ENCODE measurements at places on chromosomes 3 and 15. TPM values are rescaled to one million over a fixed set of nuclear protein-coding genes. Genes with fewer than 3 reads are reported as not detected.
A peak's percentile ranks its signal among the peaks of the same experiment; 100 is the strongest.

- no peak for DNase-seq
These were observed 331.7 kb downstream of the RBMS3 start for GRCh38 chr3:29612536-29612935.

SMAD6 gene
- 24.2 TPM for polyA plus RNA-seq

SEMA5B gene
- polyA plus RNA-seq: 0.65 TPM

DNA sequence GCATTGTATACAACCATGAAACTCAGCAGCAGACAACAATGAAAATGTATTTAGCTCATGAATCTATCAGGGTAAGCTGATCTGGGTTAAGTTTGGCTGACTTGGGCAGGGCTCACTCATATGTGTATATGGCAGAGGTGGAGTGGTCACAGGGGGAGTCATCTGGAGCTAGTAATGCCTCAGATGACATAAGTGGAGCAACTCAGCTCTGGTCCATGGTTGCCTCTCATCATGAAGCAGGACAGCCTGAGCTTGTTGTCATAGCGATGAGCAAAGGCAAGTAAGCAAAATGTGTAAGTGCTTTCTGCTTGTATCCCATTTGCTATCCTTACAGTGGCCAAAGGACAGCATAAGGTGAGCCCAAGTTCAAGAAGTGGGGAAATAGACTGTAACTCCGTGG is 64.5 kb downstream of the ALCAM start:
- no peak for DNase-seq

DNA sequence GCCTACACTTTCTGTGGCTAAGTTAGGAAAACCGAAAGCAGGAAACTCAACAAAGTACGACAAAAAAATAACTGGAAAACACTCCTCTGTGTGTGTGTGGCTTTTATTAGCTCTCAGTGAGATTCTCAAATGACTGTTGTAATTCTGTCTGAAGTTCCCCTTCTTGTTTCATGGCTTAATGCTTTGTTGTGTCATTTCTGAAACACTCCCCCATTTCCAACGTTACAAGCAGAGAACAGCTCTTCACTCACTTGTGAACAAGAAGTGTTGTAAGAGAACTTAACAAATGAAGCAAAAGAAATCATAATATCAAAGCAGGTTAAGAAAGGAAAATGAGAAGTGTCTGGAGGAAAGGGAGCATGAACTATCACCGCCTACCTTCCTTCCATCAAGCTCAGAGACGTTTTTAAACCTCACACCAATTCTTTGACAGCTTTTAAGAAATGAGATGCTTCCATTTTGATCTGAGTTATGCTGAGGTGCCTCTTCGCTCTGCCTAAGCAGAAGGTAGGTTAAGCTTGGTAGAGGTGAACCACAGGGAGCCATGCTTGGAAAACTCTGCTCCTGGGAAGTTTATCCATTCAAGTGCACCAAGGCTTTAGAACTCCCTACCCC is 12.4 kb upstream of the SEC62 start:
- peak; percentile 10 for DNase-seq

- DNase-seq: no peak
These were observed 4.9 kb upstream of the GPR87 start for GRCh38 chr3:151321526-151321925.

- peak; percentile 32 for DNase-seq
These were observed 183.8 kb upstream of the THRB start for GRCh38 chr3:24678421-24678865.

DNA sequence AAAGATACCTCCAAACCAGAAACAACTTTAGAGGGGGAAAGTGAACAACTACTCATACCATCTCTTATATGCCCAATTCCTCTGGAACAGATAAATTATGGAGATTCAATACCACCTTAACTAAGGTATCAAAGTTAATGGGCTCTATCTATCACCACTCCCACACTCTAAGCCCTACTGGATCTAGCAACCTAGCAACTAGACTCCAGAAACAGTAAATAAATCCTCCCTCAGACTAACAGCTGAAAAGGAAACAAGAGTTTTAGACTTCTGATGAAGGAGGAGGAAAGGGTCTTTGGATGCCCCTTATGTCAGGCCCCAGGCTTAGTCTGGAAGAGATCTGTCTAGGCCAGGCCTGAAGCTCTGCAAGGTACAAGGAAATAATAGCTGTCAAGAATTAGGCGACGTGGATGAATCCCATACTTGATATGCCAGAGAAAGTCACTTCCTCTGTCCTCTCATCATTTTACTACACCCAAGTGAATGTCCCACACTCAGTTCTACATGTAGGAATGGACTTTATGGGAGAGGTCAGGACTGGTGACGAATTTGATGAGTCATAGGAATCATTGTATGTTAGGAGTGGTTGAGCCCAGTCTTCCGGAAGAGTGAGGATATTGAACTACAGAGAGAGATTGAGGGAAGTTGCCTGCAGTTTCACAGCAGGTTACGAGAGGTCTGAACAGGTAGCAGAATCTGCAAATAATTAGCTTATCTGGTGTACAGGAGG is 113.8 kb downstream of the AKAP13 start:
- DNase-seq: no peak

- DNase-seq: no peak
These were observed 56.9 kb upstream of the C3orf49 start for GRCh38 chr3:63762180-63762579.

GRCh38 chr15:67433495-67434099 is 87.3 kb upstream of the C15orf61 start:
- DNase-seq: peak; percentile 68

DNA sequence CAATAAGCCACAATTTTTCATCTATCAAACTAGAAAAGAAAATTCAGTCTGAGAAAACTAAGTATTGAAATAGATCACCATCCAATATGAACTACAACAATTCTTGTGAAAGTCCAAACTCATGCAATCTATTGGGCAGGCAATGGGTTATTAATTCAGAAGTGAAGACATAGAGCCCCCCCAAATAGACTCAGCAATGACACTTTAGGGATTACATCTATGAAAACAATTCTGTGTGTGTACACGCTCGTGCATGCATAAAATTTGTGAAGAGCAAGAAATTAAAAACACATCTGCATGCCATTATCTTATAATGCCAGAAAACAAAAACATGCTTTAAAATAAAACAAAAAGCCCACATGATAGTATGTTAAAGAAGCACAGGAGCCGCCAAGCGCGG is 151.3 kb downstream of the NR1I2 start:
- no peak for DNase-seq

ISLR gene
- 2.8 TPM for polyA plus RNA-seq

DNA sequence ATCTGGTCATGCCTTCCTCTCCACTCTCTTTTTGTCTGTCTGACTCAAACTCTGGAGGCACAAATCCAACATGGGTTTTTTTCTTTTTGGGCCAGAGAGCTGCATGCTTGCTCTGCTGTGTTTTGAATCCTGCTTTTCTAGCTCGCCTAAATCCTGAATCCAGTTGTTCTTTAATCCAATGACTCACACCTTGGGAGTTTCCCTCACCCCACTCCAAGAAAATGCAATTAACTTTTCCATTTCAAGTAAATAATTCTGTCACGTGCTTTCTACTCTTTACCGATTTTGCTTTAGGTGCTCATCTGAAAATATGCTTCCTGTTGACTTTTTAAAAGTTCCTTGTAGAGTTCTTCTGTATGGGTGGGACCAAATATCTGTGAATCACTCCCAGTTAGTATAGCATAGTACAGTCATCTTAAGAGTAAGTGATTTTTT is 47.6 kb downstream of the SLMAP start:
- DNase-seq: no peak

- DNase-seq: no peak
These were observed 44.5 kb downstream of the OXSM start for GRCh38 chr3:25834346-25834745.

DNA sequence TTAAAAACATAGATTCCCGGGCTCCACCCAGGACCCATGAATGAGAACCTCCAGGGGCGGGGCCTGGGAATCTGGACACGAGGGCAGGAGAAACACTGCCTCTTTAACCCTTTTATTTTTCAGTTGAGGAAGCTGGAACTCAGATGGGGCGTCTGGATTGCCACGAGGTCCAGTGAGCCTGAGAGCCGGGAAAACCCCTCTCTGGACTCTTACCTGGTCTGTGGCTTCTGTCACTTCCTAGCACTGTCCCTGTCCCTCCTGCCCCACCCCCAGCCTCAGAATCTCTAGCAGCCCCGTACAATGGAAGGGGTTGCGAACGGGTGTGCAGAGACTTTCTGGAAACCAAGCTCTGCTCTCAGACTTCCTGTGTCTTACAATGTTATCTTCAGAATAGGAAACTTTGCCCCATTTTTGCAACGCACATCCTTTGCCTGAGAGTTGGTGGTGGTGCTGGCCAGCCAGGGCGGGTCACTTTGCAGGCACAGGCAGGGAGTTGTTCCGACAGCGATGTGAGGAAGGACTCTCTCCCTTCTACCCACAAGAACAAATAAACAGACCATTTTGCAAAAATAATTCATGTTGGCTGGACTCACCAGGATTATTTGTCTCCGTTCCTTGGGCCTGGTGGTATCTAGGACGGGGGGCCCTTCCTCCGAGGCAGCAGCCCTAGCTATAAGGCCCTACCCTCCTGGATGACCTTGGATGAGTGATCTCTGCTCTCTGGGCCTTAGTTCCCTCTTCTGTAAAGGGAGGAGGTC is 59.1 kb downstream of the SMAD6 start:
- no peak for DNase-seq

PTH1R gene
- 11.2 TPM for polyA plus RNA-seq

- DNase-seq: no peak
These were observed 140.7 kb downstream of the MINAR1 start for GRCh38 chr15:79572691-79573404.

CCDC39 gene
- polyA plus RNA-seq: 1.9 TPM

- DNase-seq: peak; percentile 64
These were observed 39.3 kb downstream of the C2CD4B start for GRCh38 chr15:62125773-62126172.
